ENCODE measurements at places on chromosomes 3 and 15. TPM values are rescaled to one million over a fixed set of nuclear protein-coding genes. Genes with fewer than 3 reads are reported as not detected.

NRG4 gene
- not detected for polyA plus RNA-seq

DNA sequence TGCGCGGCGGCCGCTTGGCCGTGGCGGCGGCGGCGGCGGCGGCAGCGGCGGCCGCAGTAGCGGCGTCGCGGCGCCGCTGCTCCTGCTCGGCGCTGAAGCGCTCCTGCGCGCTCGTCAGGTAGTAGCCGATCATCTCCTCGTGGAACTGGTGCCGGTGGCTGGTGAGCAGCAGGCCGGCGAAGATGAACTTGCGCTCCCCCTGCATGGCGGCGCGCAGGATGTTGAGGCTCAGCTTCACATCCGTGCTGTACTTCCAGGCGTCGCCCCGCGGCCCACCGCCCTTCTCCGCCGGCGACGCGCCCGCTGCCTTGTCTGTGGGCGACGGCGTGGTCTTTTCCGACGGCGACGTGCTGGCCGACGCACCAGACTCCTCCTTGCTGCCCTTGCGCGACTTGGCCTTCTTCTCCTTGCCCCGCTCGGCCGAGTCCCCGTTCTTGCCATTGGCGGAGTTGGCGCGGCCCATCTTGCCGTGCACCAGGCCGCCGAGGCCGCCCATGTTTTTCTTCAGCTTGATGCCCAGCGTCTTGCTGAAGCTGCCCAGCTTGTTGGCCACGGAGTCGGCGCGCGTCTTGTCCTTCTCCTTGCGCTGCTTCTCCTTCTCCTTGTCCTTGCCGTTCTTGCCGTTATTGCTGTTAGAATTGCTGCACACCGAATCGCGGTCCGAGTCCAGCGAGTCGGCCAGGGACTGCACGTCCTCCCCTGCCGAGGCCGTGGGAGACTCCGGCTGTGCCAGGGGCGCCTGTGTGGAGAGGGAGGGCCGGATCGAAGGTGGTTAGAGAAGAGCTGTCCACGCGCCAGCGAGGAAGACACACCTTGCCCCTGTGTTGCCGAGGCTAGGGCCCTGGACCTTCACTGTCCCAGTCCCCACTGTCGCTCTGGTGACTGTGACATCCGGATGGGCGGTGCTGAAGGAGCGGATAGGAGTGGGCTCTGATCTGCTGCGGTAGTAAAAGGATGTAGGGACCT, 157.6 kb downstream of the KLF13 start:
- DNase-seq: no peak

DNA sequence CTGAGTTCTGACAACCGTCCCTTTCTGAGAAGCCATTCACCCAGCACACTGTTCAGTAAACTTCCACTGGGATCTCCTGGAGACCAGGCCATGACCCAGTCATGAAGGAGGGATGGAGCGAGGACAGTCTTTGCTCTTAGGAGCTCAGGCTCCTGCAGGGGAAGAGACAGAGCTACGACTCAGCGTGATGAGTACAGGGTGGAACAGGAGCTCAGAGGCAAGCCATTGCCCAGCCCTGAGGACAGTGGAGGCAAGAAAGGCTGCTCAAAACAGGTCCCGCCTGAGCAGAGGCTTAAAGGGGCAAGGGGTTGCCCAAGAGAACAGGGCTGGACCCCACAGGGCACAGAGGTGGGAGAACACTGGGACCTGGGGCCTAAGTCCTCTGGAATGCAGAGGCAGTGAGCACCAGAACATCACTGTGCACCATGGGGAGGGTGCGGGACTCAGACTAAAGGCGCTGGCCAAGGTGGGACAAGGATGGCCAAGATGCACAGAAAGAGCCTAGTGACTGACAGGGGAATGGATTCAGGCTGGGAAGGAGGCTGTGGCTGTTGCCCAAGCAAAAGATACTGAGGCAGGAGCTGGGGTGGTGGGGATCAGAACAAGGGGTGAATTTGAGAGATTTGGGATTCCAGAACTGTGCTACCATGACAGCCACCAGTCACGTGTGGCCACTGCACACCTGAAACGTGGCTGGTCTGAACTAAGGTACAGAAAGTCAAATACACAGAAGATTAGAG, 25.8 kb downstream of the TMEM43 start:
- no peak for DNase-seq

GRCh38 chr3:131350506-131350905, 31.1 kb upstream of the NUDT16 start:
- no peak for DNase-seq

DNA sequence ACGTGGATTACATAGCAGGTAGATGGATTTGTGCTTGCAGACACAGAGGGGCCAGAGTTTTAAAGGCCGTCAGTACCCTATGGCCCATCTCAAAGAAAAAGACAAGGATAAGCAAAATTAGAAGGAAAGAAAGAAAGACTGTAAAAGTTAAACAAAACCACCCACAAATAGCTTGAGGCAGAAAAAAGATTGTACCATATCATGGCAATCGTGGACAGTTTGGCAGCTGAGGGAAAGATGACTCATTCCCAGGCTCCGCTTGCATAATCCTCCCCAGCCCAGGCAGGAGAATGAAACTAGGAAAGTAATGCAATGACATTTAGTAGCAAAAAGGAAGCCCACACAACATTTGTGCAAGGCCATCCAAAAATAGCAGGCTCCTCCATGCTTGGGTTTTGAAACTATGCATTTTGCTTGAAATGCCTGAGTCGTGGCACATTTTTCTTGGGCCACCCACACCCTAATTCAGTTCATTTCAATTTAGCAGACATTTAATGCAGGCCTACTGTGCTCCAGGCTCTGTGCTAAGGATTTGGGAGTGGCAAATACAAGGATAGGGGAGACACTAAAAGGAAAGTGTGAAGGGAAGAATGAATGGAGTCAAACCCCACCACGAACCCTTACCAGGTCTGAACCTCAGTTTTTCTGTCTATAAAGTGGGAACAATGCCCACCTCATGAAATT, 40.9 kb upstream of the SMAD3 start:
- DNase-seq: peak; percentile 84

DNA sequence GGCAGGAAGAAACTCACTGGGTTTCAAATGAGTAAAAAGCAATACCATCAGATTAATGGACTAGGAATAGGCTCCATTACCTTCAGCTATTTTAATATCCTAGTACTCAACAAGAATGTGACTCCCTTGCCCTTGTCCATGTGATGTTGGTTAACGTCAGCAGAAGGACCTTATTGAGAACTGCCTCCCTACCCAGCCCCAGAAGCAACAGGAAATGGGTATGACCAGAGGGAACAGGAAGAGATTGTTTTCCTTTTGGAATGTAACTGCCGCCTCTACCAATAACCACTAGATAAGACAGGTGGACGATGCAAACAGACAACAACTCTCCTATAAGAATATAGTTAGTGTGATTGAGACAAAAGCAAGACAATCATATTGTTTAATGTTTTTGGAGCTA, 10.4 kb upstream of the MME start:
- no peak for DNase-seq

DNA sequence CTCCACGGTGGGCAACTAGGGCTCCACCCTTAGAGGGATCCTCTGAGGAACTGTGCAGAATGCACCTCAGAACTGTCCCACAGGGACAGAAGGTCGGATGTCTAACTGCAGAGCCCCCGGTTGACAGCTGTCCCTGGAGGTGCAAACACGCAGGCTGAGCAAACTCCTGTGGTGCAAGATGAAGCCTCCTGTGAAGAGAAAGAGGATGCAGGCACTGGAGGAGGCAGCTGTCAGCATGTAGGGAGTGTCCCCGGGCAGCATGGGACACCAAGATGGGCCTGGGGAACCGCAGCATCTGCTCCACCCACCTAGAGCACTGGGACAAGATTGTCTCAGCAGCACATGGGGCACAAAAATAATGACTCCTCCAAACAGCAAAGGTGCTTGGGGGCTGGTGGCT, 258.9 kb downstream of the ABHD5 start:
- DNase-seq: no peak

All from muscle of arm (tissue), 14 donors.